ENCODE measurements at places on chromosomes 12 and 14.
A peak's percentile ranks its signal among the peaks of the same experiment; 100 is the strongest.

DNA sequence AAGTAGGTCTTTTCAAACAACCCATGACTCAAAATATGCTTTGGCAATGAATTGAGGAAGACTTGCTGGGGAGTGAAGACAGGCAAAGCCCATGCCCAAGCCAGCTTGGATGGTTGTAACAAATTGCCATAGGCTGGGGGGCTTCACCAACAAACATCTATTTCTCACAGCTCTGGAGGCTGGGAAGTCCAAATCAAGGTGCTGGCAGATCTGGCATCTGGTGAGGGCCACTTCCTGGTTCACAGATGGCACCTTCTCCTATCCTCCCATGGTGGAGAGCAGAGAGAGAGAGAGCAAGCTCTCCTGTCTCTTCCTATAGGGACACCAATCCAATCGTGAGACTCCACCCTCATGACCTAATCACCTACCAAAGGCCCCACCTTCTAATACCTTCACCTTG, 11.3 kb downstream of the DNAH10 start:
- DNase-seq: no peak

GRCh38 chr12:124921200-124922031, 7.0 kb upstream of the UBC start:
- DNase-seq: no peak

- no peak for DNase-seq
Observed at GRCh38 chr14:100903134-100903468, 421 bp downstream of the RTL1 start.

GRCh38 chr12:69896653-69897381, 71.8 kb downstream of the MYRFL start:
- DNase-seq: no peak

GRCh38 chr14:74427651-74428050, 1.6 kb upstream of the SYNDIG1L start:
- DNase-seq: no peak

DNA sequence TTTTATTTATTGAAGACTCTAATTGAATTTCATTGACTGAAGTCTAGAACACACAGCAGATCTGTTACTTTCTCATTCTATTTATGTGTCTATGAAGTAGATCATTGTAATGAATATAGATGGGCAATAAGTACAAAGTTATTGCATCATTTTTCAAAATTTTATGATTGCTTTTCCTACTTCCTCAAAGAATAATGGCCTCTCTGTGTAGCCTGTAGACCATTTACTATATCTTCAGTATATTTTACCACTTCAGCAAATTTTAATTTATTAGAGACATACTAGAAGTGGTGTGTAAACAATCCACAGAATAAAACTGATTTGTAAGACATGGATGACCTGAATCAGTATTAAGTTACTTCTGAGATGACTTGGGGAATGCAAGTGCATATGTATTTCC, 291.7 kb upstream of the FAR2 start:
- DNase-seq: no peak

GRCh38 chr14:48970943-48971342, 615.2 kb downstream of the RPS29 start:
- DNase-seq: no peak

- no peak for DNase-seq
Observed at GRCh38 chr12:82635263-82635662, 51.4 kb upstream of the TMTC2 start.

DNA sequence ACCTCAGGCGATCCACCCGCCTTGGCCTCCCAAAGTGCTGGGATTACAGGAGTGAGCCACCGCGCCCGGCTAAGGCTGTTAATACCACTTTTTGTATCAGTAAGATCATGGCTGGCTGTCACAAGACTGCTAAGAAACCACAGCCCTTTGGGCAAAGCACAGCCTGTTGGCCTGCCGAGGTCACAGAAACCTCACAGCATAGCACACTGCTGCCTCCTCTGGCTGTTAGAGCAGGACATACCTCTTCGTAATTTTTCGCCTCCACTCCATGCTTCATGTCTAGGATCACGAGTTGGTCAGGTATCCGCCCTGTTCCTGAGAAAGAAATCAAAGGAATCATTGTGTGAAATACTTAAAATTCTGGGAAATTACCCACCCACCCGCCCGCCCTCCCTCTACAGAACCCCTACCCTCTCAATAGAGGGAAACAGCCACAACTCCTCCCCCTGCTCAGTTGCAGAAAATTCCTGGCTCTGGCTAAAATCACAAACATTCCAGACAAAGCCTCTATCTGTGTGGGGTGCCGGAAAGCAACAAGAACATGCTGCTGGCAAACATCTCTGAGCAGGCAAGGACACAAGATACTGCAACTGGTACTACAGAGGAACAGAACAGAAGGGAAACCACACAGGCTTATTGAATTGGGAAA, 20.7 kb upstream of the NEK9 start:
- DNase-seq: peak; percentile 86
